ENCODE measurements at places on chromosomes 13 and 19.

GRCh38 chr13:59494151-59494550 is 669.6 kb downstream of the DIAPH3 start:
- no peak for DNase-seq

GRCh38 chr19:38711726-38712153 is 32.5 kb downstream of the CAPN12 start:
- DNase-seq = no peak

GRCh38 chr13:36945078-36945477 is 25.0 kb upstream of the SMAD9 start:
- DNase-seq = no peak

DNA sequence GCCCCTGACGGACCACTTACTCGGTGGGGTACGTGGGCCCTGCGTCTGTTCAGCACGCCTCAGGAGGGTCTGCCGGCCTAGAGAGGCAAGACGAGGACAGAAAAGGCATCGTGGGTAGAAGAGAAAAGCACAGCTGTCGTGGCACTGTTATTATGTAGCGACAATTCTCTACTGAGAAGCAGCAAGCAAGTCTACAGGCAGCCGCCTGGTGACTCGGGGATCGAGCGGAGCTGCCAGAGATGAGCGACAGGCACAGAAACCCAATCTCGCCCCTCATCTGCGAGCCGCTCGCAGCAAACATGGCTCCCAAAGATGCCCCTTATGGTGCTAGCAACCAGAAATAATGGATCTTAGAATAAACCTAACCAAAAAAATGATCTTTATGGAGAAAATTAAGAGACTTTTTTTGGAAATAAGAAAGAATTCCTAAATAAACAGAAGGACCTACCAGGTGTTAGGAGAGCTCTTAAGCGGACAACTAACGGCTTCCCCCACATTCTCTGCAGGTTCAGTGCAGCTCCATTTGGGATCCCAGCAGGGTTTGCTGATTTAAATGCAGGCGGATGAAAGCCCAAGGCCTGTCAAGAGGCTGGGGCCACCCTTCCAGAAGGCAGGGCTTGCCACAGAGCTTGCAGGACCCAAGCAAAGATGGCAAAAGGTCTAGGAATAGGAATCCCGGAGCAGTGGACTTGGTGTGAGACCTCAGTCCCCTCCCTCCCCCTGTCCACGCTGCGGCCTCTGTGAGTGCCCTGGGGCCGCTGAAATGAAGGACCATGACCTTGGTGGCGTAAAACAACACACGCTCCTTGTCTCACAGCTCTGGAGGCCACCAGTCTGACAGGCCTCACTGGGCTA is 152.6 kb downstream of the KDM4B start:
- DNase-seq = no peak

DNA sequence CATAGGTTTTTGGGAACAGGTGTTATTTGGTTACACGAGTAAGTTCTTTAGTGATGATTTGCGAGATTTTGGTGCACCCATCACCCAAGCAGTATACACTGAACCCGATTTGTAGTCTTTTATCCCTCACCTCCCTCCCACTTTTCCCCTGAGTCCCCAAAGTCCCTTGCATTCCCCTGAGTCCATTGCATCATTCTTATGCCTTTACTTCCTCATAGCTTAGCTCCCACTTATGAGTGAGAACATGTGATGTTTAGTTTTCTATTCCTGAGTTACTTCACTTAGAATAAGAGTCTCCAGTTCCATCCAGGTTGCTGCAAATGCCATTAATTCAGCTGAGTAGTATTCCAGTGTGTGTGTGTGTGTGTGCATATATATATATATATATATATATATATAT is 97.2 kb upstream of the EDNRB start:
- no peak for DNase-seq

- DNase-seq = no peak
These were observed 24.1 kb upstream of the NFIC start for GRCh38 chr19:3342246-3342645.

DNA sequence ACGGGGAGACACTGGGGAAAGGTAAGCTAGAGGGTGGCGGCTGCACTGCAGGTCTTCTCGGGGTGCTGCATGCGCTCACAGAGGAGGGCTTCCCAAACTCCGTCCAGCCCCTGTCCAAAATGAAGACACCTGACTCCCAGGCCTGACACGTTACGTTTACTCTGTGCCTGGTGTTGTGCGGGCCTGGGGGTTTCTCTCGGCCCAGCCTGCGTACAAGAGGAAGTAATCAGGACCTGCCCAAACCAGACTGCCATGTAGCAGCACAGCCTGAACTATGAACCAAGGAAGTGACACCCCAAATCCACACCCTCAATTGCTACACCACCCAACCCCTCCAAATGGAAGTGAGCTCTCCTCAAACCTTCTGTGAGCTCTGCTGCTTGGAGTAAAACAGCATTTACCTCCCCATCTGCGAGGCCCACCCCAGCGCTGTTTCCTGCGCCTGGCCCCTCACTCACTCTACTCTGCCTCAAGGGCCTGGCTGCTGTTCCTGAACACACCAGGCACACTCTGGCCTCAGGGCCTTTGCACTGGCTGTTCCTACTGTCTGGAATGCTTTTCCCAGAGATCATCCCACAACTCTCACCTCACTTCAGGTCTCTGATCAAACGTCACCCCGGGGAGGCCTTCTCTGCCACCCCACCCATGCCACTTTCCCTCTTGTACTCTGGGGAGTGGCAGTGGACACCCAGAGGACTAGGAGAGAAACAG is 3.0 kb downstream of the HSPBP1 start:
- no peak for DNase-seq

DNA sequence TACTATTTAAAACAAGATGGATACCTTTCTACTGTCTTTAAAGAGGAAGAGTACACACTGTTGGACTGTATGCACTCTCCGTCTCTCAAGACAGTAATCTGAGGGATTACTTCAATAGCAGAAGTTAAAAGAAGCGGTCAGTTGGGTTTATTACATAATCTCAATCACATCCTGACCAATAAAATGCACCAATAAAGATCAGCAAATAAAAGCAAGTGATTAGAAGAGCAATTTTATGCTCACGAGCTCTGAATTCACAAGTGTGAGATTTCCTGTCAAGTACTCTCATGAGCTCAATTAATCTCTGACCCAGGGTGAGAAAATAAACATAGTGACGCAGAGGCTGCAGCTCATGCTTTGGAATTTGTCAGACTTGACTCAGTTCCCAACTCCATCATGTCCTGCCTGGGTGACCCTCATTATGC is 12.2 kb downstream of the ABCC4 start:
- DNase-seq = no peak

DNA sequence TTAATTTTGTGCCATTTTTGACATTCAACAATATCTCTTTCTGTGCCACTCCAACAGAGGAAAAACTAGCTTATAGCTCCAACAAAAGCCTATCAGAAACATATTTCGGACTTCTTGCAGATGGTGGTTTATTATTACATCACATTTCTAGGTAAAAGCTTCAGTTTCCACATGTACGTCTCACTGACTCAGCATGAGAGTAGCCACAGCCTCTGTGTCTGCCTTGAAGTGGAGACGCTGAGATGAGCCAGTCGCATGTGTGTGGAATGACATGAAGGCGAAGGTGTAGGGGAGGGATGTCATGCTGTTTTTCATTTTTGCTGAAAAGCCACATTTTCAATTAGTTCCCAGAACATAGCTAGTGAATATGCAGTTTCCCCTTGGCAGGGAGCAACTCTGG is 598.6 kb downstream of the EFNB2 start:
- no peak for DNase-seq

DNA sequence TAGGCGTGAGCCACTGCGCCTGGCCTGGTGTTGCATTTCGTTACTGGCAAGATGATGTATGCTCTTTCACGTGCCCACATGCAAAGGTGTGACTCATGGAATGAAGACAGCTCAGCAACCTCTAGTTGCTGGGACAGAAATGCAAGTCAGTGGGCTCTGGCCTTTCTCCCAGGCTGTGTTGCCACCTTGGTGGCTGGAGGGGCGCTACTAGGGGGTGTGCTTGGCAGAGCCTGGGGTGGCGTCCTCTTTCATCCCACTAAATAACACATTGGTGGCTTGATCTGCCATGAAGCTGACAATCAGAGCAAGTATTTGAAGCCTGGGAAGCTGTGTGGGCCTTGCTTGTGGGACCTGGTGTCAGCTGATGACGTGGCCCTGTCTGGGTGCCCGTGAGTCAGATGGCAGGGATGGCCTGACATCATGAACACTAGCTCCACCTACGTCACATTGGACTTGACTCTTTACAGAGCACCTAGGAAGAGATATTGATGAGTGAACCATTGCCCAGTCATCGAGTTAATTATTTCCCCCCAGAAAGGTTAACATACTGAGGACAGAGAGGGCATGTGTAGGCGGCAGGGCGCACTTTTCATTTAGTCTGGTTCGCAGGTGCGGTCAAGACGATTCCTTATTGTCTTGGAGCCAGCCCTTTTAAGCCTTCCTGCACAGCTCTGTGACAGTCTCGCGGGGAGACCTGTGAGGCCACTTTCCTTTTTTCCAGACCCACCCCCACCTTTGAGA is 154.2 kb downstream of the TM9SF2 start:
- DNase-seq = no peak

- DNase-seq = no peak
These were observed 5.5 kb upstream of the WTIP start for GRCh38 chr19:34475975-34476594.

GRCh38 chr19:18594096-18594823 is 5.7 kb downstream of the REX1BD start:
- peak; percentile 58 for DNase-seq

- no peak for DNase-seq
These were observed 239.3 kb downstream of the KCTD12 start for GRCh38 chr13:76646946-76647345.

Data from activated CD4-positive, CD25-positive, alpha-beta regulatory T cell (primary cell).